Hindlimb muscle (tissue), 1 donor: ENCODE measurements at places on chromosomes 1 and 21. TPM values are rescaled to one million over a fixed set of nuclear protein-coding genes. Genes with fewer than 3 reads are reported as not detected.
A peak's percentile ranks its signal among the peaks of the same experiment; 100 is the strongest.

GUCA2A gene
- not detected for polyA plus RNA-seq

PLEKHN1 gene
- 0.13 TPM for polyA plus RNA-seq

CALML6 gene
- 211 TPM for polyA plus RNA-seq

IL22RA1 gene
- not detected for polyA plus RNA-seq

CACYBP gene
- polyA plus RNA-seq: 86.4 TPM

TSSK3 gene
- 3.3 TPM for polyA plus RNA-seq

SERPINC1 gene
- polyA plus RNA-seq: 0.12 TPM

DNA sequence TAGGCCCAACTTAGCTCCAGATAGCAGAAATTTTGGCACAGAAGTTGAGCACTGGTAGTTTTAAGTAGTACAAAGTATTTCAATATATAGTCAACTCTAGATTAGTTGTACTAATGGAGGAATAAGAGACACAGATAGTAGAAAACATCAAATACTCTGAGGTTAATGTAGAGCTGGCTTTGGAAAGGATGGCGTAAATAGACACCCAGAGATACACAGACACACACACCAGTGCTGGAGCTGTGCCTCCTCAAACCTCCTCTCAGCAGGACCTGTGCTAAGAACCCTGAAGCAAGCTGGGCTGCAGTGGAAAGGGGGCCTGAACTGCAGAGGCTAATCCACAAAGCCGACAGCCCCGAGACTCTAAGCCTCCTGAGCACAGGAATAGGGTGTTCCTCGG is 67.0 kb upstream of the EDEM3 start:
- no peak for DNase-seq

DNA sequence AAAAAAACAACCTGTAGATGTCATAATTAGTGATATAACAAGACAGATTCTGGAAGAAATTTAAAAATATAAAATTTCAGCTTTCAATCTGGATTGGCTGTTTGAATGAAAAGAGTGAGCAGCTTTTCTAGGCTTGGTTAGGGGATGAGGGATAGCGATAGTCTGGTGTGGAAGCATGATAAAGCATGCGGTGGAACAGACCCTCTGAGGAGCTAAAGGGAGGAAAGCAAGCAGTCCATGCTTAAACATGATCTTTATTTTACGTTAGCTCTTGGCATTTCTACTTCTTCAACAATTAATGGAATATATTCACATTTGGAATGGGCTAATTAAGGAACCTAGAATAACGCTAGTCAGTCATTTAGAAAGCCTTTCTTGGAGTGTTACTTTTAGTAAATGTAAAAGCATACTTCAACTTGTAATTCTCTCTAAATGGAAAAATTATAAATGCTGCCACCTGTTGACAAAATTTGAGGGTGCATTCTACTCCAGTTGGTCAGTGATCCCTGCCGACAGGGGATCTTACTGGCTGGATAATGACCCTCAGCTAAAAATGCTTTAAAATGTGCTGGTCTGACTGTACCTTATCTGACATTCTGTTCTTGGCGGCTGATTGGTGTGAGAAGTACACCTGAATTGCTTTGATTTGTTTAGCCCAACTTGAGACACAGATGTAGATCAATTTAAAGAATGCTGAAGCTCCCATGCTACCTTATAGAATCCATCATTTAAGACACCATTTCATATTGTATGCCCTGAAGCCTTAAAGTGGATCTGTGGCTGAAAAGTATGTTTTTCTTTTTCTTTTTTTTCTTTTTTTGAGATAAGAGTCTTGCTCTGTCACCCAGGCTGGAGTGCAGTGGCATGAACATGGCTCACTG is 61.2 kb downstream of the AK4 start:
- peak; percentile 63 for DNase-seq

DNA sequence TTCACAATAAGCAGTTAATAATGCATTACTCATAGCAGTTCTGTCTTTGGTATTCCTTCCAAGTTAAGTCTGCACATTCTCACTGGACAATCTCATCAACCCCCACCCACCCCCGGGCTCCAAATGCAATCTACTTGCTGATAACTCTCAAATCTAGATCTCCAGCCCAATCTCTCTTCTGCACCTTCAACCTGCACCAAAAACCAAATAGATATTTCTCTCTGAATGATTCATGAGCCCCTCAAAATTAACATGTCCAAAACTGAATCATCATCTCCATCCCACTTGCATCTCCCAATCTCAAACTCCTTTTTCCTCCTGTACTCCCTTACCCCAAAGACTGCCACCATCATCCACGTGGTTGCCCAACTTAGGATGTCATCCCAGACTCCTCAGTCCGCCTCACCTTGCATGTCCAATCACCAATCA is 2.7 kb downstream of the DOCK7 start:
- DNase-seq: no peak

GRCh38 chr1:56073614-56074006 is 505.8 kb downstream of the PLPP3 start:
- no peak for DNase-seq

- DNase-seq: peak; percentile 86
Observed at GRCh38 chr1:95002540-95003432, 70.0 kb downstream of the ALG14 start.

- no peak for DNase-seq
Observed at GRCh38 chr1:206002160-206002559, 1.0 kb downstream of the RAB7B start.

- DNase-seq: no peak
Observed at GRCh38 chr1:36883315-36883949, 150.9 kb downstream of the GRIK3 start.

DNA sequence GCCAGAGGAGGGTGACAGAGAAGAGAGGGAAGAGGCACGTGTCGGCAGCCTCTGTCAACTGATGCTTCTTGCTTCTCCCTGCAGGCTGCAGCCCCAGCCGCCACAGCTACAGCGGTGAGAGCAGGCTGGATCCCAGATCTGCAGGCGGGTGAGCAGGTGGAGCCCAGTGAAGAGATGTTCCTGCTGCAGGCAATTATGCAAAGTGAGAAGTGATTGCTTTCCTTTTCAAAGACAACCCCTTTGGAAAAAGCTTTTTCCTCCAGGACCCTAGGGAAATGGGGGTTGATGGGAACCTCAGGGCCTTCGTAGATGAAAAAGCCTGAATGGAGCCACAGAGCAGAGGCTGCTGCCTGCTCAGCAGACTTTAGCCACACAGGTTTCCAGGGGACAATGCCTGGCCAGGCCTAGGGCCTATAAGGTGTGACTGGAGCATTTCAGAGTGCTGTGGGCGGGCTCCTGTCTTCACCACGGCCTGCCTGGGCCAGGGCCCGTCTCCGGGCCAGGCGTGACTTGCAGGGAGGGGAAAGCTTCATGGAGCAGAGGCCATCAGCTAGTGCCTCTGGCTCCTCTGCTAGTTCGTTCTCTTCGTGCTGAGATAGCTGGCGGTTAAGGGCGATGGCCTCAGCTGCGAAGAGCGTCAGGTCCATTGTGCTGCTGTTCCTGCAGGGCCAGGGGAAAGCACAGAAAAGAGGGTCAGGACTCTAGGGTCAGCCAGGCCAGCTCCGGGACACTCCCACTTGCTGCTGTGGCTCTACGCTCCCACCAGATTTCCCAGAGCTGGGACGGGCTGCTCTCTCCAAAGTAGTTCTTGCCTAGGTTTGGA is 6.9 kb upstream of the KNCN start:
- no peak for DNase-seq

DNA sequence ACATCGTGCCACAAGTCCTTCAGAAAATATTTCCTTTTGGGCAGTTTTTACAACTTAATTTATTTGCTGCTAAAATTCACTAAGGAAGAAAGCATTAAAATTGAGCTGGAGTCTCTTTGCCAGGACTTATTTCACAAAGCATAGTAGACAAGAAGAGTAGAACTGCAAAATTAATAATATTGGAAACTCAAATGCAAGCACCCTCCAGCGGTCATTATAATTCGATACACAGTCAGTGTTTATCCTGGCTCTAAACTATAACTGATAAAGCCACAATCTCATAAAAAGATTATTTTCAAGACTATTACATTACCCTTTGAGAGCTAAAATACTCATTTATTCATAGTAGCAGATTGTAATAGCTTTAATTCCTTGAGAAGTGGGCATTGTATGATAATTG is 655.4 kb downstream of the RWDD3 start:
- no peak for DNase-seq

- DNase-seq: peak; percentile 15
Observed at GRCh38 chr1:78688697-78689096, 39.1 kb downstream of the IFI44 start.

GRCh38 chr1:228552596-228553176 is 65.5 kb downstream of the RNF187 start:
- DNase-seq: no peak

- DNase-seq: no peak
Observed at GRCh38 chr1:178688244-178688643, 36.8 kb upstream of the RALGPS2 start.

DNA sequence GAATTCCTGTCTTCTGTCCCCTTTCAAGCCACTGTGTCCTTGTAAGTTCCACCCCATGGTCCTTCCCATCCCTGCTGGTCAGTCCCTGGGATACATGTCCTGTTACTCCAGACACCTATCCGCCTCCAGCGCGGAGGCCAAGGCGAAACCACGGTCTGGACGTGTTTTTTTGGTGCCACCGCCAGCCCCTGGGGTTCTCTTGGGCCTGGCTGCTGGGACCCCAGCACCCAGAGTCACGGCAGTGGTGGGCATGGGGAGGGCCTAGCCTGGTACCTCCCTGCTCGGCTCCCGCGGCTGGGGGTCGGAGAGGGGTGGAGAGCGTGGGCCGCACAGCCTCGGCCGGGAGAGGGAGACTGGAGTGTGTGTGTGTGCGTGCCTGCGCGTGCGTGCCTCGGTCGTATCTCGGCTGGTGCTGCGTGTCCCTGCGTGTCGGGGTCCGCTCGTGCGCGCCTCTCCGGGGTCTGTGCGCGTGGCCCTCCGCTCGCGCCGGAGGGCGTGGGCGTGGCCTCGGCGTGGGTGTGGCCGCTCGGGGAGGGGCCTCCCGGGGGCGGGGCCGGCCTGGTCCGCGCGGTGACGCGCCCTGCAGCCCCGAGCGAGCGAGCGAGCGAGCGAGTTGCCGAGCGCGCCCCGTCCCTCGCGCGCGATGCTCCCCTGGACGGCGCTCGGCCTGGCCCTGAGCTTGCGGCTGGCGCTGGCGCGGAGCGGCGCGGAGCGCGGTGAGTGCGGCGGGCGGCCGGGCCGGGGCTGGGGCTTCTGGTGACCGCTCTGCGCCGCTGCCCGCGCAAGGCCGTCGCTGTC is at the start of gene VWA1:
Gene VWA1 (plus strand): TSS at position 585 of the 798 bp plus-strand sequence. CDS start 59 bp downstream, at position 644.
- peak; percentile 84 for DNase-seq

DNA sequence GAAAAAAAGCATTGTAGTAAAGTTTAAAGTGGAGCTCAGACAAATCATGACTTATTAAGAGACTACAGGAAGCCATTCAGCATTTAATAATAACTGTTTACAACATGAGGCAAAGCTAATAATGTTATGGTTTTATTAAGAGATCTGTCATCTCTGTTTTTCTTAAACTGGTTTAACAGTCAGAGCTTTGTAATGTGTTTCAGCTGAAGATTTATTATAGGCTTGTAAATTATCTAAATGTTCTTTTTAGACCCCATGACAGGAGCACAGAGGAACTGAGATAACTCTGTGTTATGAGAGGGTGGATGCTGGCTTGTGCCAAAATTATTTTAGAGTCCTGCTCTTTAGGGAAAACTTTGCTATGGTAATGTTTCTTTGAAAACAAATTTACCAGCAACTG is 38.0 kb upstream of the RWDD3 start:
- DNase-seq: no peak

- no peak for DNase-seq
Observed at GRCh38 chr1:205518661-205519540, 14.4 kb downstream of the CDK18 start.
